ENCODE measurements at places on chromosomes 2 and 18.

GRCh38 chr2:233430081-233430480, 75.8 kb downstream of the DGKD start:
- no peak for DNase-seq

DNA sequence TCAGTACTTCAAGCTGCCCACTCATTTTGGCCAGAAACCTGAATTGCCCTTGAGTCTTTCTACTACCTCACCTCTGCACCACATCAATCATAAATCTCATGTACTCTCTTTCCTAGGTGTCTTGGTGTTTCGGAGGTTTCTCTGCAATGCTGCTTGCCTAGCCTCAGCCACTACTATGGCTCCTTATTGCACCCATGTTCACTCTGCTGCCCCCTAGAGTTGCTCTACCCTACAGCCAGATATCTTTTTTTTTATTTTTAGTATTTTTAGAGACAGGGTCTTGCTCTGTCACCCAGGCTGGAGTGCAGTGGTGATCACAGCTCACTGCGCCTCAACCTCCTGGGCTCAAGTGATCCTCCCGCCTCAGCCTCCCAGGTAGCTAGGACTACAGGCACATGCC, 413.0 kb downstream of the PTPRM start:
- no peak for DNase-seq

GRCh38 chr2:70806013-70806412, 14.4 kb downstream of the CLEC4F start:
- no peak for DNase-seq

GRCh38 chr18:31578126-31578525, 13.6 kb upstream of the TTR start:
- no peak for DNase-seq

All from nephron progenitor cell (in vitro differentiated cells).